NCI-H526 treated with DMSO at 0.1 percent for 48 hours (cell line): ENCODE measurements at places on chromosomes 12 and 14.
A peak's percentile ranks its signal among the peaks of the same experiment; 100 is the strongest.

DNA sequence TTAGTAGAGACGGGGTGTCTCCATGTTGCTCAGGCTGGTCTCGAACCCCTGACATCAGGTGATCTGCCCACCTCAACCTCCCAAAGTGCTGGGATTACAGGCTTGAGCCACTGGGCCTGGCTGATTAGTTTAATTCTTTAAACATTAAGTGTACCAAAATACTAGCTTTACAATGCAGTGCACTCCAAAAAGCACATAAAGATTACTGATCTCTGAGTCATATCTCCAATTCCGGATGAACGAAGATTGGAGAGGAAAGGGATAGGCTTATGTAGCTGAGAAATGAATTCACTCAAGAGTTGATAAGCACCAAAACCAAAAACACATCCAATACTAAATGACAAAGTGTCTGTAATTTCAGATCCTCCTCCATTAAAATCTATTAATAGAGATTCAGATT, 15.1 kb downstream of the NAV3 start:
- no peak for DNase-seq

DNA sequence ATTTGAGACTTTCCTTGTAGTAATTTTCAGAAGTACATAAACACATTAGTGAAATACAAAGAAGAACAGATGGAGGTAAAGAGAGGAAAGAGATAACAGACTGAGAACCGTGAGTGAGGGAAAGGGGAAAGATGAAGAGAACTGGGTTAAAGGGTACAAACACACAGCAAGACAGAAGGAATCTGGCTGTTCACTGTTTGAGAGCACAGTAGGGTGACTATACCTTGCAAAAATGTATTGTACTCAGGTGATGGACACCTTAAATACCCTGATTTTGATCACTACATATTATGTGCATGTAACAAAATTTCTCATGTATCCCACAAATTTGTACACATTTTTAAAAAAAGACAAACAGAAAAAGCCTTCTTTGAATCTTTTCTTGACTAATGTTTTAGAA, 2.7 kb upstream of the TRHDE start:
- DNase-seq: no peak

GRCh38 chr14:97626088-97626487, 828.9 kb downstream of the VRK1 start:
- no peak for DNase-seq

DNA sequence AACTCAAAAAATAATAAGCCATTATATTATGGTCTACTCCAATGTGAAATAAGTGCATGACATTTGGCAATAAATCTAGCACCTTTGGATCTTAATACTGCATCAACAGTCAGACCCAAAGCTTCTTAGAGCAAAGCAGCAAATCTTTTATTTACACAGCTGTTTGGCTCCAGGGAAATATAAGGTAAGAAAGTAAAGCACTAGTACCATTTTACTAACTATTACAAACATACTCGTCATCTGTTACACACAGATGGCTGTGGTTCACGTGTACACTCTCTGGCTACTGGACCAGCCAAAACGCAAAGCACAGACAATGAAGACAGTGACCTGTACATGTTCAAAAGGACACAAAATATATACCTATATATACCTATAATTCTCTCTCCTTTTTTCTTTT, 2.8 kb downstream of the FGD6 start:
- peak; percentile 8 for DNase-seq

DNA sequence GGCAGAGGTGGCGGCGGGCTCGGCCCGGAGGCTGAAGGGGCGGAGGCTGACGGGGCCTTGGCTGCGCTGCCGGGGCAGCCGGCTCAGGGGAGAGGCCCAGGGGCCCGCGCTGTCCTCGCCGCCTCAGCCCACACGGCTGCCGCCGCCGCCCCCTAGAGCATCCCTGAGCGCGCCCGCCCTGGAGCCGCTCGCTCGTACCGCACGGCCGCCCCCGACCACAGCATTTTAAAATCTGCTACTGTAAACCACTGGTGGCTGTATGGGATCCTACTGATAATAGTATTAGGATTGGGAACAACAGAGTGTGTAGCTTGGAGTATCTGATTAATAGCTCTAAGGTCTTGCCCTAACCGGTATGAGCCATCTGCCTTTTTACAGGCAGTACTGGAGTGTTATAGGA, 22.2 kb upstream of the EDDM3A start:
- no peak for DNase-seq

GRCh38 chr12:130423136-130423535, 85.4 kb downstream of the PIWIL1 start:
- no peak for DNase-seq

GRCh38 chr14:32186248-32186647, 15.6 kb upstream of the RNU6-7 start:
- DNase-seq: no peak
